ENCODE measurements at places on chromosomes 5 and 9.

GRCh38 chr9:101409079-101409477 is 10.4 kb downstream of the ZNF189 start:
- no peak for DNase-seq

DNA sequence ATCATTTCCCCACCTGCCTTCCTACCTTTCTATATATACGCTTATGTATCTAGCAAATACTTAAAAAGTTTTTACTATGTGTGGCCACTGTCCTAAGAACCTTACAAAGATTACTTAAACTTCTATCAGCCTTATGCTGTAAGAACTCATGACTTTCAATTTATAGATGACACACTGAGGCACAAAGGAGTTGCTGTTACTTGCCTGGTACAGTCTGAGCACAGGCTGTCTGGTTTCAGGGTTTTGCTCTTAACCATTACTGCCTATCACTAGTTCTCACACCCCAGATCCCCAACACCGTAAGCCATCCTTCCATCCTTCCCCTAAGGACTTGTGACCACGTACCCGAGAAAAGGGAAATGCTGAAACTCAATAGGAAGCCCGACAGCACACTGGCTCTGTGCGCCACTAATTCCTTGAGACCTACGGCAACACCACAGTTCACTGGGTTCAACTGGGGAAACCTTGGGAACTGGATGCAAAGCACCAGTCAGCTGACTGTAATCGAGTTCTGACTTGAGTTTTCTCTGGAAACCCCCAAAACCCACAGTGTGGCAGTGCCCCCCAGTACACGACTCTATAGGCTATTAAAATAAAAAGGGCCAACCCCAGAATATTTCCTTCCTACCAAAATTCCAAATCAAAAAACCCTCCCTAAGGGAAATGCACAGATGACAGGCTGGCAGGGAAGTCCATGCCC is 56.0 kb downstream of the AUH start:
- no peak for DNase-seq

GRCh38 chr9:120950421-120951388 is 24.1 kb upstream of the TRAF1 start:
- no peak for DNase-seq

DNA sequence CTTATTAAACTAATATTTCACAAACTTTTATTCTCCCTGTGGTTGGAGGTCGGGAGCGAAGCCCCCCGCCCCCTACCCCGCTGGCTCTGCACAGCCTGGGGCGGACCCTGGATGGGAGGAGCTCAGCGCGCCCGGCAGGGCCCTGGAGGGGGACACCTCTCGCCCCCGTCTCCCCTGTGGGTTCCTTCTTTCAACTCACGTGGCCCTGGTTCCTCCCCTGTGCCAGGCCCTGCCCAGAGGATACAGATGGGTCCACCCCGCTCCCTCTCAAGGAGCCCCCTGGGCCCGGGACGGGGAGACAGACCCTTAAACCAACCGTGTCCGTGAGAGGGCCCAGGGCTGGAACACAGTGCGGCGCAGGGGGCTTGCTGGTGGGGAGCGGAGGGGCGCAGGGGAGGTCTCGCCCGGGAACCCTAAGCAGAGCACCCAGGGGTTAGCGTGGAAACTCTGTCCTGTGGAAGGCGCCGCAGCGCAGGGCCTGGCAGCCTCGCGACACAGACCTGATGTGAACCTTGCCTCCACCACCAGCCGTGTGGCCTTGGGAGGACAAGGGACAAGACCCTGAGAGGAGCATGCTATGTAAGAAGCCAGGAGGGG is 103.7 kb upstream of the MVB12B start:
- no peak for DNase-seq

- no peak for DNase-seq
These were observed 149.1 kb upstream of the TRPM3 start for GRCh38 chr9:71270554-71270953.

DNA sequence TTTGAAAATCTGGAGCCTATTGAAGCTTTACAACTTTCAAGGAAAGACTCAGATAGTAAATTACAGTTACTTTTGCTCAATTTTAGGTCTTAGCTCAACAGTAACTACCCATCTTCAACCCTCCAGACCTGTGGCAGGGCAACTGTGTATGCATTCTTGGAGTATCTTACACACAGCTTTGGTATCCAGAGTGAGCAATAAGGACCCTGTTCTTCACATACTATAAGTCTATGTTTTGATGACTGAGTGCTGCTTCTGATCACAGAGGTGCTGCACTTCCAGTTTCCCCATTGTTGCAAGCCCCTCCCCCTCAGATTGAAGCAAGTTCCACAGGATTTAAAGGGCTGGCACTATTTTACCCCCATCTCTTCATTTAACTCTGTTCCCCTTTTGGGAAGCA is 737.4 kb upstream of the GRAMD2B start:
- DNase-seq: no peak

DNA sequence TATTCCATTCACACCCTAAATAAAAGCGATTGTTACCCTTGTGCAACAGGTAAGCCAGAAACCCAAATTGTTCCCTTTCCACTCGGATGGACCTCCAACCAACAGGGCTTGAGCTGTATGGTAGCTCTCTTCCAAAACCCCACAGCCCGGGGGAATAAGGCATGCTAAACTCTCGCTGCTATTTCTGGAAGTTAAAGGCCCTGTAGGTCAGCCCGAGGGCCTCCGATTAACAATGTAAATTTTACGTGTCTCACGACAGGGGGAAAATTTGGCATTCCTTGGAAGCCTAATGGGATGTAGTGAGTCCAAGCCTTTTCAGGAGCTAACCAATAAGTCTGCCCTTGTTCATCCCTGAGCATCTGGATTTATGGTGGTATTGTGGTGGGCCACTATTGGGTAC is 26.0 kb downstream of the CNOT8 start:
- DNase-seq: no peak

GRCh38 chr5:136311999-136312398 is 53.3 kb downstream of the TRPC7 start:
- DNase-seq: no peak

DNA sequence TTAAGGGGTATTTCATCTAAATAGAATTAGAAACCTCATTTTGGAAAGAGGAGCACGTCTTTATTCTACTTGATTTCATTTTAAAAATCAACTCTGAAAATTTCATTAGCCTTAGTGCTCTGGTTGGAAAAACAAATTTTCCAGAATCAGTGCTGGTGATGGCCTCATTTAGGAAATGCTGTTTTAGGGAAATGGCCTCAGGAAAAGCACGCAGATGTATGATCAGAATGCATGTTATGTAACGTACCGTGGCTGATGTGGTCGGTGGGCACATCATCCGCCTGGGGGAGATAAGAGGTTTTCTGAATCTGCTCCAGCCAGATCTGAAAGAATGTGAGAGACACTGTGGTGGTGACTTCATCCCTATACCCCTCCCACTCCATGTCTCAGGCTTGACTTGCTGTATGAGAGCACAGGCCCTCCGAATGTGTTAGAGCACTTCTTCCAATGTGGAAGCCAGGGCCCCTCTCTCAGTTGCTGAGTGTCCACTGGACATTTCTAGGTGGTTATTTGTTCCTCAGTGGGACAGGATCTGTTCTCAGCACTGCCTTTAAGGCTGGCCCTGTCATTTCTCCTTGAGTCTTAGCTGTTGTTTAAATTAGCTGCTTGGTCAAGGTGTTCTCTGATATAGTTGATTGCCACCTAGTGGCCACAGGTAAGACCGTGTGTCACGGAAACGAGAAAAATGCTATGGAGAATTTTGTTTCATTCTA is 96.5 kb downstream of the ARHGAP26 start:
- no peak for DNase-seq

GRCh38 chr5:169581580-169582227 is 1.9 kb upstream of the SPDL1 start:
- DNase-seq: peak; percentile 32

- DNase-seq: no peak
These were observed 21.1 kb upstream of the C6 start for GRCh38 chr5:41234475-41234874.

GRCh38 chr5:56126487-56127179 is 106.5 kb downstream of the ANKRD55 start:
- no peak for DNase-seq

DNA sequence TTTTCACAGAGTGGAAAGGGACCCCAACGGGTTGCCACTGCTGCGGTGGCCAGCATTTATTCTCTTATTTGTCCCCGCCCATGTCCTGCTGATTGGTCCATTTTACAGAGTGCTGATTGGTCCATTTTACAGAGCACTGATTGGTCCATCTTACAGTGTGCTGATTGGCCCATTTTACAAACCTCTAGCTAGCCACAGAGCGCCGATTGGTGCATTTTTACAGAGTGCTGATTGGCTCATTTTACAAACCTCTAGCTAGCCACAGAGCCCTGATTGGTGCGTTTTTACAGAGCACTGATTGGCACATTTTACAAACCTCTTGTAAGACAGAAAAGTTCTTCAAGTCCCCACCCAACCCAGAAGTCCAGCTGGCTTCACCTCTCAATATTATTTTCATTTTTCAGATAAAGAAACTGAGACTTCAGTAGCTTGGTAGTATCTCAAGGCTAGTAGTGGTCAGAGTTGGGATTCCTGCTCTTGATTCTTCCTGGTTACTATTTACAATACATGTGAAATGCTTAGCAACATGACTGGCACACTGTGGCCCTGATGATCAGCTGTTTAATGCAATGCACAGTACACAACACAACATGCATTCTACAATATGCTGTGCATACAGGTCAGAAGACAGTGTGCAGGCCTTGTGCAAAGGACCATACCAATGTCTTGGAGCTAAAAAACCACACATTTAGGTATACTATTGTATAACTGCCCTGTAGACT is 63.6 kb upstream of the BOD1 start:
- no peak for DNase-seq

GRCh38 chr9:136628268-136628667 is 34.4 kb upstream of the EGFL7 start:
- no peak for DNase-seq

GRCh38 chr5:133882846-133883245 is 85.6 kb downstream of the C5orf15 start:
- DNase-seq: no peak

- no peak for DNase-seq
These were observed 178.4 kb downstream of the MPDZ start for GRCh38 chr9:13100914-13101572.

DNA sequence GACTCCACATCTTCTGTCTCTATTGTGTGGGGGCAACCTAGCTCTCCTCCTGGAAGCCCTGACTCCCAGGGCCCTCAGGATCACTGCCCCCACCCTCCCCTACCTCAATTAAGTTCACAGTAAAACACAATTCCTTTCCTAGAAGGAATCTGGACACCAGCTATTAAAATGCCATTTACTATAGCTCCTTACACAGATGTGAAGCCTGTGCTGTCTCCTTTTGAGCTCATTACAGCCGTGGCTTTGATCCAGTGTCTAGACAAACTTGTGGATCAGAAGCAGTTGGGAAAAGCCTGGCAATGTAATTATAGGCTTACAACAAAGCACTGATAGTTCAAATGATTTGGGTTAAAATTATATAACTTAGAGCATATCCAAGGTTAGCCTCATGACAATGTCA is 107.0 kb upstream of the SMIM23 start:
- no peak for DNase-seq

DNA sequence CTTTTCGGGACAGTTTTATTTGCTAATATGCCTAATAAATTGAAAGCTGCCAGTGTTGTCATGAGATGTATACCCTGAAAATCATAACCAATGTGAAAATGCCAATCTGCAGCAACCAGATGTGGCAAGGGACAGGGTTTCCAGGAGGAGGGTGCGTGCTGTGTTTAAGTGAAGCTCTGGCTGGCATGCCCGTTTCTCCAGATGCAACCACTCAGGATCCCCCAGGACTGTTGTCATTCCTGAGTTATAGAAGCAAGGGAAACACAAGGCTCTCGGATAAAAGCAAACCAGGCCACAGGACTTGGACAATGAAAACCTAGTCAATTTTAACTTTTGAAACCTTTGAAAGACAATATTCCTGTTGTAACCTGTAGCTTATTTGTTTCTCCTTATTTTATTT is 360.2 kb downstream of the SLIT3 start:
- no peak for DNase-seq

DNA sequence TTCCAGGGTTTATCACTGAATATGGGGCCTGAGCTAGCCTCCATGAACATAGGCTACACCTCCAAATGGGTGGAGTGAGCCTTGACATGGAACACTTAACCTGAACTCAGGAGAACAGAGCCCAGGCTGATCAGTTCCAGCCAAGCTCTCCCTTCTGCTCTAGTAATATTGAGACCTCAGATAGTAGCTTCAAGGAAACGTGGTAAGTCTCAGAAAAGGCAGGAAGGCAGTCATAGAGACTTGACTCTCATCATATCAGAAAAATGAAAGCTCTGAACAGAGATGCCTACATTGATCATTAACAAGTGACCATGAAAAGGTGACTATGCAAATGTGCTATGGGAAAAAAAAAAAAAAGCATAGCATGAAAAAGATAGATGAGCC is 40.5 kb upstream of the MYO10 start:
- no peak for DNase-seq

DNA sequence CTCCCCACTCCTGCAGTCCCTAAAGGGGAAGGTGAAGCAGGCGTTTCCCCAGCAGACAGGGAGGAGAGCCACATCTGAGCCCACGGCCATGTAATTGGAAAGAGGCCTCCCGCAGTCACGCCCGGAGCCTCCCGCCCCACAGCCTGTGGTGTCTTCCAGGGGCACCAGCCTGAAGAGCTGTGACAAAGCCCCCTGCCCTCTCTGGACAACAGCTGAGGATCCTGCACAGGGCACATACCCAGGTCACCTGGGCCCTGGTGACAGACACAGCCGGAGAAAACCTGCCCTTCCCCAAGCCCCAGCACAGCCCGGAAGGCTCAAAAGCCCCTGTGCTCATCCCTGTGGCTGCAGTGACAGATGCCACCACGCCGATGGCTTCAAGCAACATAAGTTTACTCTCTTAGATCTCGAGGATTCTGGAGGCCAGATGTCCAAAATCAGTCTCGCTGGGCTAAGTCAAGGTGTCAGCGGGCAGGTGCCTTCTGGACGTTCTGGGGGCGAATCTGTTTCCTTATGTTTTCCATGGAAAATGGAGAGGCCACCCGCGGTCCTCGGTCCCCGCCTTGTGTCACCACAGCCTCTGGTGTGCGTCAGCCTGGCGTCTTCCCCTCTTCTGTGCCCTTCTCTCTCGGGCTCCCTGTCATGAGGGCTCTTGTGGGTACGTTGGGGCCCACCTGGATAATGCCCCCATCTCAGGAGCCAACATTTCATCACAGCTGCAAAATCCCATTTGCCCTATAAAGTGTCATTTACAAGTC is 71.5 kb downstream of the PSMB7 start:
- no peak for DNase-seq

DNA sequence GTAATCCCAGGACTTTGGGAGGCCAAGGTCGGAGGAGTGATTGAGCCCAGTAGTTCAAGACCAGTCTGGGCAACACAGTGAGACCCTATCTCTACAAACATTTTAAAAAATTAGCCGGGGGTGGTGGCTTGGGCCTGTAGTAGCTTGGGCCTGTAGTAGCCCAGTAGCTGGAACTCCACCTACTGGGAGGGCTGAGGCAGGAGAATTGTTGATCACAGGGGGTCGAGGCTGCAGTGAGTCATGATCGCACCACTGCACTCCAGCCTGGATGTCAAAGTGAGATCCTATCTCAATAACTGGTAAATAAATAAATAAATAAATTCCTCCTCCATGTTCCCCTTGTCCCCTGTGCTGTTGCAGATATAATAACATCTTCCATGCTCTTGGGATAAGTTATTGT is 14.3 kb downstream of the VCAN start:
- DNase-seq: no peak

- DNase-seq: no peak
These were observed 96.2 kb downstream of the ARHGEF28 start for GRCh38 chr5:73722231-73722630.

GRCh38 chr5:173399851-173400250 is 71.6 kb upstream of the STC2 start:
- DNase-seq: no peak
